ENCODE measurements at places on chromosomes 1 and 21. TPM values are rescaled to one million over a fixed set of nuclear protein-coding genes. Genes with fewer than 3 reads are reported as not detected.
A peak's percentile ranks its signal among the peaks of the same experiment; 100 is the strongest.

DNA sequence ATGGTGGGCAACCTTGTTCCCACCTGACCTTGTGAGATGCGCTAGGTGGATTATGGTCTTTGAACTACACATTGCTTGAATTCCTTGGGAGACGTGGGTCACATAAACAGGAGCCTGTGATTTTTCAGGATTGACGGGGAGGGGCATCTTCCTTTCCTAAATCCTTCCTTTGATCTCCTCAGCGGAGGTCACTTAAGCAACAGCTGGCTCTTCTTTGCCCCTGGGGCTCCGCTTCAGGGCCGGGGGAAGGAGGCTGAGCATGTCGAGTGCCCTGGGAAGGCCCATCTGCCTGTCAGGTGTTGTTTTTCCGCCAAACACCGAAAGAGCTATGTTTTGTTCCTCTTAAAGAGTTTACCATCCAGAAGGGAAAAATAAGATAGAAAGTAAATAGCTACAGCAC lies 40.6 kb downstream of the KIF26B start:
- no peak for DNase-seq

- DNase-seq: no peak
These were observed 29.6 kb downstream of the KIAA0040 start for GRCh38 chr1:175162955-175163354.

- peak; percentile 51 for DNase-seq
These were observed 750 bp downstream of the SYNJ1 start for GRCh38 chr21:32726839-32727686.

DNA sequence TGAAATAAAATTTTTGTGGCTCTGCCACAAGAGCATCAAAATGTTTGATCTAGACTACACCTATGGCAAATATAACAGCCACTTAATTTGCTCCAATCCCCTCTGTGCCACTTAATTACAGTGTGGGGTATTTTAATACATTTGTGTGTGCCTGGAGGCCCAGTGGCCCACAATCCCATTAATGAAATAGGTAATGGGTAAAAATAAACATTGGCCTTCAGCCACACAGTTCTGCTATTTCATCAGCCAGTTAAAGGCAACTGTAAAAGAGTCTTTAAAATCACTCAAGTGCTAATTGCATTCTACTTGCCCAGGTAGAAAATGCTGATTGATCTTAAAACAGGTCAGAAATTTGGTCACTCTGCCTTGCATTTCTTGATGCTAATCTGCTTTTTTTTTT lies 151.6 kb upstream of the UBE2U start:
- no peak for DNase-seq

DNA sequence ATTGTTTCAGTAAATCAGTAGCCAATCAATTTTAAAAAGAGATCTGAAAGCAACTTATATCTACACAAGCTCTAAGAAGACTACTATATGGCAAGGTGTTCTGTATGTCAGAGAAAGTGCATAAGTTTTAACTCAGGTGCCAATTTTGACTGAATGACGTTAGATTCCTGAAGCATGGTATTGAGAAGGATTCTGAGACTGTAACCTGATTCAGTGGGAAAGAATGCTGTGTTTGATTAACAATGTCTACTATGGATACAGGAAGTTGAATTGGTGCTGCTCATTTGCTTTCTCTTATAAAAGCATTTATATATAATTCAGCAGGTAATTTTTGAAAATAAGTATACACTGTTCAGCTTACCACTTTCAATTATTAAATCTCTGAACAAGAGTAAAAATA lies 156.3 kb downstream of the PAPPA2 start:
- no peak for DNase-seq

- no peak for DNase-seq
These were observed 22.1 kb downstream of the SERBP1 start for GRCh38 chr1:67408148-67408547.

GRCh38 chr1:9250411-9251381 lies 16.1 kb downstream of the H6PD start:
- DNase-seq: no peak

DNA sequence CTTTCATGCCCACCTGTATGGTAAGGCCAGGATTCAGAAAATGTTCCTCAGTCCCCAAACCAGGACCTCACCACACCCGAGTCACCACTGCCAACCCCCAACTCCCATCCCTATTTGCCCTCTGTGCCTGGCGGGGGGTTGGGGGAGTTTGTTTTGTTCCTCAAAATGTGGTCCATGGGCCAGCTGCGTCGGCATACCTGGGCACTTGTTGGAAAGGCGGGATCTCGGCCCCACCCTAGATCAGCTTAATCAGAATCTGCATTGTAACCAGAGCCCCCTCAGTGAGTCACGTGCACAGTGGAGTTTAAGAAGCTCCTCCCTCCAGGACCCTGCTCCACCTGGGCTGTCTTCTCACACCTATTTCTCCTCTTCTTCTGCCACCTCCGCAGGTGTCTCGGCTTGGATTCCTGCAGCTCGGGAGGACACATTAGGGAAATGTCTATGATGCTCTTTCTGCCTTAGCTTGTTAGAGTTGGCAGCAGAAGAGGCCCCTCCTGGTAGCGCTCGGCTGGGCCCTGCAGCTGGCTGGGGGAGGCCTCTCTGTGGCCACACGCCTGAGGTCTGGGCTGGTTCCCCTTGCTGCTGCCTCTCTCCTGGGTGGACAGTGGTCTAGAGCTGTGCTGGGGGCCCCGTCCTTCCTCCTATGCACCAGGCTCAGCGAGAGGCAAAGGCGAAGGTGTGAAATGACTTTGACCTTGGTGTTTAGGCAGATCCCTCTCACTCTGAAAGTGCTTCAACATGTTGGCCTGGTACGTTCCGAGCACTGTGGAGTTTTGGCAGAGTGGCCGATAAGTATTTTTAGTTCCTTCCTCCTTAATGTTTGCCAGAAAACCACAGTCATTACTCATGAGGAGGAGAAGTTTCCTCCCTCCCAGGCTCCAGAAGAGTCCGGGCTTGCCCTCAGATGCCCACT lies 41.8 kb upstream of the CAMTA1 start:
- peak; percentile 37 for DNase-seq

DNA sequence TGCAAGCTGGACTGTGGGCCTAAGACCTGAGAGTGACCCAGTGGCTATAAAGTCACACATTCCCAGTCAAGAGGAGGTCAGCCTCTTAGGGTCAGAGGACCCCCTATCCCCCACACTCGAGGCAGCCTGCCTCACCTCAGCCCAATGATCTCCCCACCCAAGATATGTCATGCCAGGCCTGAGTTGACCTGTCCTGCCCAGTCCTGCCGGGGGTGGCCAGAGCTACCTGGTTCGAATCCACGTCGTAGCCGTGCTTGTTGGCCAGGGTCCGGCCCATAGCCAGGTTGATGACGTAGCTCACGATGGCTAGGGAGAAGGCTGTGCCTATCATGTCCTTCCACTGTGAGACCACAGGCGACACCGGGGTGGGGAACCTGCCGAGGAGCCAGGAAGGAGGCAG lies 15.6 kb downstream of the SLC26A9 start:
- DNase-seq: no peak

GRCh38 chr1:111769517-111770146 lies 13.9 kb downstream of the DDX20 start:
- no peak for DNase-seq

- no peak for DNase-seq
These were observed 2.7 kb upstream of the LPGAT1 start for GRCh38 chr1:211833174-211833820.

DNA sequence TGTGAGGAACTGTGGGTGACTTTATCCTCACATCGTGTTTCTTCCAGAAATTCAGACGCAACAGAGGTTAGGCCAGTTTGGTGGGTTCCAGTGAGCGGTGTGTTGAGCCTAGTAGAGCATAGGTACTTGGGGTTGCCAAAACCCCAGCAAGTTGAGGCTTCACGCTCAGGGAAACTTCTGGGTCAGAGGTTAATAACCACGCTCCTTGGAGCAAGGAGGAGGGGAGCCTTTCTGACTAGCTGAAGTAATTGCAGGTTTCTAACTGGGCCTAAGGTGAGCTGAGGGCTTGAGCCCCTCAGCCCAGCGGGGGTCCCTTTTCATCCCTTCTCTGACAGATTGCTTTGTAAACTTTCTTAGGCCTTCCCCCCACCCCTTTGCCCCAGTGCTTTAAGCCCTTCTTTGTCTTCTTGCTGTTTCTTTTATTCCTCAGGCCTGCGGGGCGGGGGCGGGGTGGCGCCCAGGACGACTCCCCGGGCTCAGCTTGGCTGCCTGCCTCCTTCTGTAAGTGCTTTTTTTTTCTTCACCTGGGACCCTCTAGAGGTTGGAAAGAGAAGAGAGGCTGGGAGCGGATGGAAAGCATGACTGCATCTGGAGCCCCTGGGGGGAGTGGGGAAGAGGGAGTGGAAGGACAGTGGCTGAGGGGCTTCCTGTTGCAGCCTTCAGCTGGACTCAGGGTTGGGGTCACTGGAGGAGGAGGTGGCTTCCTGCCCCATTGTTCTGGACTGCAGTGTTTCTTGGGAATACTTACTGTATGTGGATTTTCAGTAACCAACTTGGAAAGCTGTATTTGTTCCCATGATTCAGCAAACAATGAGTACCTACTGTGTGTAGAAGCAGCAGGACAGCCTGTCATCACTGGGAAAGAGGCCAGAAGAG lies 1.3 kb upstream of the ZNF436 start:
- DNase-seq: no peak

- DNase-seq: no peak
These were observed 51.0 kb downstream of the KCNK2 start for GRCh38 chr1:215133532-215133931.

DNA sequence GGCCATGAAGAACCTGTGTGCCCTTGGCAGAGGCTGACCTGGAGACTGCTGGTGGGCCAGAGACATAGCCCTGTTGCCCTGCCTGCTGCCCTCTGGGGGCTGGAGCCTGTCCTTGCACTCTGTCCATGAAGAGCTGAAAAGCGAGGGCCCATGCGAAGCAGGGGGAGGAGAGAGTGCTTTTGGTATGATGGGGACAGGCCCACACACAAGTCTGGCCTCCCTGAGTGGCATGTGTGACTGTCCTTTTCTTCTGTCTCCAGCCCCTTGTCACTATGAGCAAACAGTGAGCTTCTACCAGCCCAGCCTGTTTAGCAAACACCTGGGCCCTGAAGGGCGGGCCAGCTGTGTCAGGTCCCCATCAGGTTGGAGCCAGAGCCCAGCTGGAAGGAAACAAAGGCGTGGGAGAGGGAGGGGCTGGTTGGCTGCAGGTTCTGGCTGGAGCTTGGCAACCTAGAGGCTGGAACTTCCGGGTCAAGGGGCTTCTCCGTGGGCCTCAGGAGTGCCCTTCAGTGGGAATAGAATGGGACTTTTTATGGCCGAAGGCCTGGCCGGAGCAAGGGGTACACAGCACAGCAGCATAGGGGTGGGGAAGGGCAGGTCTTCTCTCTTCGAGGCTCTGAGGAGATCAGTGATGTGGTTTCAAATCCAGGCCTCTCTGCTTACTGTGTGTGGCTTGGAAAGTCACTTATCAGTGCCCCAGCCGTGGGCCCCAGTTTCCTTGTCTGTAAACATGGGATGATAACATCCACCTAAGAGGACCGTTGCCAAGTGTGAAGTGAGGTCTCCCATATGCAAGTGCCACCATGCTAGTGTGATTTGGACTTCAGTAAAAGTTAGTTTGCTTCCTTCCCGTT lies 14.3 kb downstream of the QSOX1 start:
- DNase-seq: no peak

DNA sequence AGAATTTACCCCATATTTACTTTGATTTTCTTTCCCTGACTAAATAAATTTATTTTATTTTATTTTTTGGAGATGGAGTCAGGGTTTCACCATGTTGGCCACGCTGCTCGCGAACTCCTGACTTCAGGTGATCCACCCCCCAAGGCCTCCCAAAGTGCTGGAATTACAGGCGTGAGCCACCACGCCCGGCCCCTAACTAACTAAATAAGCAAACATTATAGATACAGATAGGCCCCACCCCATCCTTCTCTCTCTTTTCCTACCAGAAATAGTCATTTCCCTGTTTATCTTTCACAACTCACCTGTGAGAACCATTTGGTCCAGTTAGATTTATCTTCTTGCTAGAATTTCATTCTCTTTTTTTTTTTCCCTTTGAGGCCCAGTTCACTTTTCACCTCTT lies 167.3 kb downstream of the DISC1 start:
- DNase-seq: no peak

GRCh38 chr1:53477651-53478501 lies 18.7 kb downstream of the DMRTB1 start:
- no peak for DNase-seq

DNA sequence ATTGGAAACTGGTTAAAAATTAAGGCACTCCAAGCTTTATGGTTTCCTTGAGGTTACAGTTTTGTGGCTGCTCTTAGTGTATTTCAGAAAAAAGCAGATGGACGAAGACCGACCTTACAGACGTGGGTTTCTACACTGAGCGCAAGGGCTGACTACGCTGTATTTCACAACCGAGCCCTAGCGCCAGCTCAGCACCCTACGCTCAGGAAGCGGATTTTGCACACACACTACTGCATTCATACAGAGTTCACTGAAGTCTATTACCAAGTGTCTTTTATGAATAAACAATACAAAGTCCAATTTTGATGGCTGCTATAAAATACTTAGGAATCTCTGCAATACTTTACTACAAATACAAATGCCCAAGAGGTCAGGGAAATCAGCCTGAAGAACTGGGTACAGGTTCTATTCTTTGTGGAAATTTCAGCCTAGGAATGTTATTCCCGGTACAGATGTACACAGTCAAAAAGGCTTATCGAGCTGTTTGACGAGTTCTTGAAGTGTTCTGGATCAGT lies 23.8 kb downstream of the PTTG1IP start:
- DNase-seq: no peak

DNA sequence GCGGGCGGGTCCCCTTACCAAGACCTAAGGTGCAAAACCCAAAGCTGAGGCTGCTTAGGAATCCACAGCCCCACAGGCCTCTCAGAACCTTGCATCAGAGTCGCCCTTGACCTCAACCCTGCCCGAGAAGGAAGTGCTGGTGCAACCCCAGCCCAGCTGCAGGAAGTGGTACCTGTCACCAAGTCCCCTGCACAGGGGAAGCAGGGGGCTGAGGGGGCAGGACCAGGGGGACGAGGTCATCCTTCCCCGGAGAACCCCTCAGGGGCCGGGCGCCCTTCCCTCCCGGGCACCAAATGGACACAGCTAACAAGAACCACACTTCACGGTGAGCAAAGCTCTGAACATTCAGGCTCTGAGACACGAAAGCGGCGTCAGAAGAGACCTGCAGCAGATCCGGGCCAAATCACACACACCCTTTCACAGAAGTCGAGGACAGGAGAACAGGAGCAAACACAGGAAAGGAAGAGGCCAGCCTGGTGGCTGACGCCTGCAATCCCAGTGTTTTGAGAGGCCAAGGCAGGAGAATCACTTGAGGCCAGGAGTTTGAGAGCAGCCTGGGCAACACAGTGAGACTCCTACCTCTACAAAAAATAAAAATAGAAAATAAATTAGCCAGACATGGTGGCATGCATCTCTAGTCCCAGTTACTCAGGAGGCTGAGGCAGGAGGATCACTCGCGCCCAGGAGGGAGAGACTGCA lies 6.4 kb downstream of the ITGB2 start:
- DNase-seq: no peak

- DNase-seq: no peak
These were observed 10.2 kb upstream of the OBSCN start for GRCh38 chr1:228197555-228198147.

LCE3C gene
- total RNA-seq: not detected

TRAPPC3 gene
- 57.6 TPM for total RNA-seq

ILDR2 gene
- 29.3 TPM for total RNA-seq

EXTL1 gene
- 59.4 TPM for total RNA-seq

LAX1 gene
- not detected for total RNA-seq

RORC gene
- 0.26 TPM for total RNA-seq

NTPCR gene
- total RNA-seq: 52.4 TPM

SH2D5 gene
- 43.1 TPM for total RNA-seq

MMP23B gene
- total RNA-seq: 4.5 TPM

Measured in dorsolateral prefrontal cortex (tissue), 122 donors.